ENCODE measurements at places on chromosomes 13 and 19. TPM values are rescaled to one million over a fixed set of nuclear protein-coding genes. Genes with fewer than 3 reads are reported as not detected.
A peak's percentile ranks its signal among the peaks of the same experiment; 100 is the strongest.

- DNase-seq, result no peak
Measured at GRCh38 chr13:32426191-32426989, 1.5 kb downstream of the N4BP2L1 start.

- no peak for DNase-seq
Measured at GRCh38 chr13:54301085-54301484, 1272.5 kb downstream of the OLFM4 start.

DNA sequence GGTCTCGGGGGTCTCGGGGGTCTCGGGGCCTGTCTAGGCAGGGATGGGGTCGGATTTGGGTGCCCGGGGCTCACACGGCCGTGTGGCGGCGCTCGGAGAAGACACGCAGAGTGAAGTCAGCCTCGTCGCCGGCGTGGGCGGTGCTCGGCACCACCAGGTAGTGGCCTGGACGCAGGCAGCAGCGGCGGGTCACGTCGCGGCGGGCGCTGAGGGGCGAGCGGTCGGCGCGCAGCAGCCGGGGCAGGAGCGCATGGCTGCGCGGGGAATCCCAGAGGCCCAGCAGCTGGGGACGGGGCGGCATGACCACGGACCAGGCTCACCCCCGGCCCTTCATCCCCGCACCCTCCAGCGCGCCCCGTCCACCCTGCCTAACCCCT, 8.2 kb downstream of the CAPN12 start:
- DNase-seq, result no peak

- DNase-seq, result no peak
Measured at GRCh38 chr13:112734696-112735547, 45.1 kb downstream of the ATP11A start.

- no peak for DNase-seq
Measured at GRCh38 chr13:50629966-50630365, 213.5 kb downstream of the DLEU7 start.

DNA sequence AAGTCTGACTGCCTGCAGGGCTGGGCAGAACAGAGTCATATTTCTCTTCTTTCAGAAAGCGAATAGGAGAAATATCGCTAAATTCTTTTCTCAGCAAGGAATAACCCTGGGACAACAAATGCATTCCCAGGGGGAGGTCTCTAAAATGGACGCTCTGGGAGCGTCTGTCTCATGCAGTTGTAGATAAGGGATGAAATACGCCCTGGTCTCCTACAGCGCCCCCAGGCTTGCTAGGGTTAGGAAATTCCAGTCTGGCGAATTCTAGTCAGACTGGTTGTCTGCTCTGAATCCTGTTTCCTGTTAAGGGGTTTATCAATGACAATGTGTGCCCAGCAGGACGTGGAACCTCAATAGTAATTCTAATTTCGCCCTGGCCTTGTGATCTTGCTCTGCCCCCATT, 1214.1 kb downstream of the DIAPH3 start:
- no peak for DNase-seq

- no peak for DNase-seq
Measured at GRCh38 chr13:111270126-111270525, 50.3 kb upstream of the TEX29 start.

DNA sequence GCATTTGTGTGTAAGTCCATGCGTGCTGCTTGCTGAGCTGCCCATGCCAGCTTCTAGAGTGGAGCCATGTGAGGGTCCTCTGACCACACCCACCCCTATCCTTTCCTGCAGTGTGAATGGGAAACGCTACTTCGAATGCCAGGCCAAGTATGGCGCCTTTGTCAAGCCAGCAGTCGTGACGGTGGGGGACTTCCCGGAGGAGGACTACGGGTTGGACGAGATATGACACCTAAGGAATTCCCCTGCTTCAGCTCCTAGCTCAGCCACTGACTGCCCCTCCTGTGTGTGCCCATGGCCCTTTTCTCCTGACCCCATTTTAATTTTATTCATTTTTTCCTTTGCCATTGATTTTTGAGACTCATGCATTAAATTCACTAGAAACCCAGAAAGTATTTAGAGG, 10.3 kb downstream of the TBCB start:
- DNase-seq, result no peak

DNA sequence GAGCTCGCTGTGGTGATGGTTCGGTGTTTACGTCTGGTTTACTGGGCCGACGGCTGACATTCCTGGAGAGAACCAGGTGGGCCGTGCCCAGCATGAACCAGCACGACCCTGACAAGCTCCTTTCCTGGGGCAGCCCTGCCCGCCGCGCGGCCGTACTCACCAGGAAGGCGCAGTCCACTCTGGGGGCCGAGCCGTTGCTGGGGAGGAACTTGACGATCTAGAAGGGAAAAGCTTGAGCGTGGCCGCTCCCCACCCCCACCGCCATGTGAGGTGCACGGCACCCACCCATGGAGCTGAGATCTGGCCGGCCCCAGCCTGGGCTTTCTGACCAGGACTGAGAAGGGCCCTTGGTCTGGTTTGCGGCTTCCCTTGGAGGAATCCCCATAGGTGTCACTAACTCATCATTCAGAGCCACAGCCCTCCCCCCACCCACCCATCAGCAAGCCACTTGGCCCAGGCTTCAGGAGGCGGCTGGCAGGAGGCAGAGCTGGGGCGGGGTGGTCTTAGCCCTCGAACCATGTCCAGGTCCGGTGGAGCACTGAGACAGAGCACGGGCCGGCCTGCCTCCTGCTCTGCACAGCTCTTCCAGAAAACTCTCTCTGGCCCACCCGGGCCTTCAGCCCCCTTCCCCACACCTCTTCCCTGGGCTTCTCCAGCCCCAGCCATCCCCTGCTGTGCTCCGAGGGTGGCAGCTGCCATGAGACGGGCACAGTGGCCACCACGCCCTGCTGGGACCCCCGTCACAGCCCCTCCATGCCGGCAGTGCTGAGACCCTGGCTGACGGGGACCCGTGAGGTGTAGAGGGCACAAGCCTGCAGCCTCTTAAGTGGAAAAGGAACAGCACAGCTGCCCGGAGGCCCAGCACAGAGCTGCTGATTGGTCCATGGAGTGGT, 6.2 kb downstream of the ATP4B start:
- peak; percentile 88 for DNase-seq

GRCh38 chr19:4088975-4089374, 22.3 kb upstream of the ZBTB7A start:
- no peak for DNase-seq

- no peak for DNase-seq
Measured at GRCh38 chr13:108787700-108788414, 158.4 kb downstream of the MYO16 start.

DNA sequence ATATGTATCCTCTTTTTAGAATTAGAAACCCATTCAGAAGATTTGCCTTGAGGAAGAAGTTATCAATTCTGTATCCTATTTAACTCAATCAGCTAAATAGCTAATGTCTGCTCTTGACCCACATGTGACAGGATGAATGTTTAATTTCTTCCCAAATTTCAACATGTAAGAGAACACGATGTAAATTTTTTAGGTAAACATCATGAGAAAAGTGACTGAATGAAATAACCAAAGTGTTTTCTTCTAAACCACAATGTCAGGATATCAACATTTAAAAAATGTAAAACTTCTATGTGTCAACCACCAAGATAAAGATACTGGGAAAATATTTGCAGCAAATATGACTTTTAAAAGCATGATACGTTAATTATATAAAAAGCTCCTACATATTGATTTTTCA, 302.4 kb downstream of the DCT start:
- DNase-seq, result no peak

DNA sequence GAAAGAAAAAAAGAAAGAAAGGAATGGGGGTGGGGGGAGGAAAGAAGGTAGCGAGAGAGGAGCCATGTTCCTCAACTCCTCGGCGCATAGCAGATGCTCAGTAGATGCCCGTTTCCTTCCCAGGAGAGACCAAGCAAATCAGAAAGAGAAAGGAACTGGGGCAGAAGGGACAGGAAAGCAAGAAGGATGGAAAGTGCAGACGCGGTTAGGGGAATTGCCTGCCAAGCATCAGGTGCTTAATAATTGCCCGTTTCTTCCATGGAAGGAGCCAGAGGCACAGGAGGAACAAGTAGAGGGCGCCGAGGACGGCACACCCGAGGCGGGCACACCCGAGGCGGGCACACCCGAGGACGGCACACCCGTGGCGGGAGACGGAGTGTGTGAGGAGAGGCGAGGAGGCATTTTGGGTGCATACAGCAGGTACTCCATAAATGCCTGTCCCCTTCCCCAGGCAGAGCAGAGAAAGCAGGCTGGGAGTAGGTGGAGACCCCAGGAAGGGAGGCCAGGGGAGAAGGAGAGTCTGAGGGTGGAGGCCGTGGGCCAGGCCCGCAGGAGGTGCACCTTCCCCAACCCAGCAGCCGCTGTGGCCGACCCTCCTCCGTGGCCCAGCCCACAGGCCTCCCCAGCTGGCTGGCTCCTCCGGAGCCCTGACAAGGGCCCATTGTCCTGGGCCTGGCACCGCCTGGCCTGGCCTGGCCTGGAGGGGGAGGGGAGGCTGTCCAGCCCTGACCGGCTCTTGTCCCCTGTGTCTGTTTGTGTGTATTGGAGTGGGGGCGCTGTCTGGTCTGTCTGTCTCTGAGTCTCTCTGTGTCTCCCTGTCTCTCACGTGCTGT, 14.6 kb downstream of the JOSD2 start:
- DNase-seq, result no peak

DNA sequence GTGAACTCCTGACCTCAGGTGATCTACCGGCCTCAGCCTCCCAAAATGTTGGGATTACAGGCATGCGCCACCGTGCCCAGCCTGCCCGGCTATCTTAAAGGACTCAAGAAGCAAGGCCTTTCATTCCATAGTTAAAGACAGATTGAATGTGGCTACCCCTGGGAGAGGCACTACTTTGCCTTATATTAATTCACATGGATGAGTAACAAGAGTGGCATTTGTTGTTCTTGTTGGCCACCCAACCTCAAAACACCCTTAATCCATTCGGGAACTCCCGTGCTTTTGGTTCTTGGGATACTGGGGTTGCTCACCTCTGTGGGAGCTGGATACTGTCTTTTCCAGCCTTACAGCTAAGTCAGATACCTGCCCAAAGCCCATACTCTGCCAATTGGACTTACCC, 34.4 kb upstream of the ABCC4 start:
- DNase-seq, result no peak

DNA sequence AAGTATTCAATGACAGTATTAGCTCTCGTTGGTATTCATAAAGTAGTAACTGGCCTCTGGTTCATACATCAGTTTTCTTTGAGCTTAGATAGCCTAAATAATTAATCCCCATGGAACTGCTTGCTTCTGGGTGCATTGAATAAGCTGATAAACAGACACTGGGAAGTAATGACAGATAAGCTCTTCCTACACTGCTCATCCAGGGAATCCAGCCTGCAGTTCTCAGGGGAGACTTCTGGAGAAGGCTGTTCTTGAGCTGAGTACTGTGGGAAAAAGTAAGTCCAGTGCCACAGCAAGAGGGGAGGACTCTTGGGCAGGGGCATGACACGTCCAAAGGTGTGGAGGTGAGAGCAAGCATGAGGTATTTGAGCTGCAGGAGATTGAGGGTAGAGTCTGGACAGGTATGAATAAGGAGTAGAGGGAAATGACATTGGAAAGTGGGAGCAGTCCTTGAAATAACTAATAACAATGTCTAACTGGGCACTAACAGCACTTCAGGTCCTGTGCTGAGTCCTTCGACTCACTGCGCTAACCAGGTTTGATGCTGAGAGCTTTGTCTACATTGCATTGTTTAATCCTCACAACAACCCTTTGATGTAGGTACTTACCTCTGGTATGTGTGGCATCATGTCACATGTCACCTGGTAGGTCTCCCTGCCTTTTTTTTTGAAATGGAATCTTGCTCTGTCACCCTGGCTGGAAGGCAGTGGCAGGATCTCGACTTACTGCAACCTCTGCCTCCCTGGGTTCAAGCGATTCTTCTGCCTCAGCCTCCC, 7.2 kb downstream of the GARRE1 start:
- DNase-seq, result no peak

DNA sequence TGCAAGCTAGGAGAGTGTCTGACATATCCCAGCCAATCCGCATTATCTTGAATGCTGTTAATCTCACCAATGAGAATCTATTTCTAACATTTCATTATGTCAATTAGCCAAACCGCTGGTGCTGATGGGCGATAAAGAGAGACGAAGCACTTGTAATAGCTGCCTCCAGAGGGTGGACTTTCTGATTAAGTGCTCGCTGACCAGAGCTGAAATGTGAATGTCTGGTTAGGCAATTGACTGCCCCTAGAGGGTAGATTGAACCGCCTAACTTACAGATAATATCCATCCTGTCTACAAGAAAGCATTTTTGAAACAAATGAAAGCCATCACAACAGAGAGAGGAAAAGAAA, 552 bp upstream of the GRWD1 start:
- DNase-seq, result no peak

GRCh38 chr19:40392894-40393517, 3.0 kb upstream of the HIPK4 start:
- DNase-seq, result no peak

- DNase-seq, result no peak
Measured at GRCh38 chr13:111283991-111284390, 36.5 kb upstream of the TEX29 start.

DNA sequence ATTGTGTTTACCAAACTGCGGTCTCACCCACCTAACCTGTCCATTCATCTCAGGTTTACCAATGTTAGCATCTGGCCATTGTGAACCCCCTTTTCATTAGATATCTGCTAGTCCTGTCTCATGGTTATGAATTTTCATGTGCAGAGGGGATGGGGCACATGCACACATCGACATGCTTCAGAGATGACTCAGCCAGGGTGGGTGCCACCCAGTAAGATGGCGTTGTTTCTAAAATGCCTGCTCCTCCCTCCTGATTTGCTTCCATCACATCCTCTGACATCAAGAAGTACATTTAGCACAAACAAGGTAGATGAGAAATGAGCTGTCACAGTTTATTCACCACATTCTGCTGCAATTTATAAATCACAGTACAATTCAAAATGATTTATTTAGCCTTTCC, 51.3 kb downstream of the GPALPP1 start:
- DNase-seq, result no peak

DNA sequence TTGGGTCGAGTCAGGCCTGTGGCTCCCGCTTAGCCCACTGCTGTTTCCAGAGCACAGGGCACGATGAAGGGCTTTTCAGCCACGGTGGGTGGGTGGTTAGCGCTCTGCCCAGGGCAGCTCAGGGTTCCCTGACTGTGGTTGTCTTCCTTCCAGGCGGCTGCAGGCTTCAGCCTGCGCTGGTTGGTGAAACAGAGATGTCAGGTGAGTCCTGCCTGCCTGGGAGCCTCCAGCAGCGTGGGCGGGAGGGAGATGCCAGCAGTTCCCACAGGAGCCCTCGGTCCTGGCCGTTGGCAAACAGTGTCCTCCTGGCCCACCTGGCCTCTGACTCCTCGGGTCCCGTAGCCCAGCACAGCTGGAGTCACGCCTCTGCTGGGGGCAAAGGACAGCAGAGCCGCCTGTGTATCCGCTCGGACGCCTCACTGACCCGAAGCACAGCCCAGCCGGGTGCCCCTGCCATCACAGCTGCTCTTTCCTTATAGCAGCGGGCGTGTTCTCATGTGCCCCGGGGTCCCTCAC, 9.7 kb downstream of the ADAT3 start:
- no peak for DNase-seq

GRCh38 chr19:34512254-34512822, 30.8 kb downstream of the WTIP start:
- DNase-seq, result peak; percentile 69

- DNase-seq, result peak; percentile 88
Measured at GRCh38 chr19:33388231-33388724, 14.8 kb downstream of the CEBPG start.

- DNase-seq, result peak; percentile 9
Measured at GRCh38 chr13:26908126-26908525, 147.5 kb upstream of the GPR12 start.

The SUCLA2 gene
- 59.9 TPM for total RNA-seq

The CD33 gene
- total RNA-seq, result 18.6 TPM

The ADGRL1 gene
- total RNA-seq, result 27.1 TPM

The ZNF90 gene
- total RNA-seq, result 1.5 TPM

The ZNF256 gene
- 4.0 TPM for total RNA-seq

The UBE2L5 gene
- 0.26 TPM for total RNA-seq

The ZNF221 gene
- 4.1 TPM for total RNA-seq

The USHBP1 gene
- total RNA-seq, result 11.3 TPM

All from mesenteric fat pad (tissue), 1 donor.